SJSA1 (cell line): ENCODE measurements at places on chromosomes 12 and 14.

- DNase-seq = no peak
Observed at GRCh38 chr14:26113911-26114640, 483.8 kb downstream of the NOVA1 start.

- peak; percentile 62 for DNase-seq
Observed at GRCh38 chr12:24948420-24948756, 513 bp downstream of the BCAT1 start.

- no peak for DNase-seq
Observed at GRCh38 chr12:14850929-14851663, 7.8 kb upstream of the ART4 start.

DNA sequence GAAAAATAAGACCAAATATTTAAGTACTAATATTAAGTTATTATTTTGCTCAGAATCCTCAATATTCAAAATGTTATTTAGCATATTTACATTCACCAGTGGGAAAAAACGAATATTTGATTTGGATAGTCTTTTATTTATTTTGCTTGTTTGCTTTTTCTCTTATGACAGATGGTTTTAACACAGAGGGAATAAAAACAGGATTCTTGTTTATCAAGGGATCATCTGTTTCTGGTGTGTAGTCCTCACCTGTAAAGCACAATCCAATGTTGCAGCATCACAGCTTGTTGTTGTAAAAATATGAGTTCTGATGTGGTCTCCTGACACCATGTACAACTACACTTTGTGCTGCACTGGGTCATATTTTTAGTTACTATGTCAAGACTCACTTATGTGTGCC is 103.9 kb downstream of the AVPR1A start:
- DNase-seq = no peak

DNA sequence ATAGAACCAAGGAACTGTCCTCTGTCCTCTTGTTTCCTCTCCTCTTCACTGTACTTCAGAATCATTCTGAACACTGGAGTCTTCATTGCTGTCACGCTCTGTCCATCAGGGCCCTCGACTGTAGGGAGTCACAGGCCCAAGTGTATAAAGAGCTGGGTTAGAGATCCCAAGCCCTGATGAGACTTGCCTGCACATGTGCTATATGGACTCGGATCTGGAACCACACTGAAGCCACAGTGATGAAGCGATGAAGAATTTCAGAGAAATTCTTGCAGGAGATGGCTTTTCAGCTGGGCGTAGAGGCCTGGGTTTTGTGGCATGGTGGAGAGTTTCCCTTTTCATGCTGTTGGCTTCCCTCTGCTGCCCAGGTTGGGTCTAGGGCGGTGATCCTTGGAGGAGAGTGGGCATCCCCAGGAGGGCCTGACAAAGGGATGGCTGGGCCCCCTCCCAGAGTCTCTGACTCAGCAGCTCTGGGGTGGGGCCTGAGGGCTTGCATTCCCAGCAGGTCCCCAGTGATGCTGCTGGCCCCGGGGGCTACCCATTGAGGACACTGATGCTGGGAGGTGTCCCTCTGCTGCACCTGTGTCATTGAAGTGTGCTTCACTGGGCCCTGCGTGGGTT is 39.6 kb upstream of the YY1 start:
- no peak for DNase-seq

DNA sequence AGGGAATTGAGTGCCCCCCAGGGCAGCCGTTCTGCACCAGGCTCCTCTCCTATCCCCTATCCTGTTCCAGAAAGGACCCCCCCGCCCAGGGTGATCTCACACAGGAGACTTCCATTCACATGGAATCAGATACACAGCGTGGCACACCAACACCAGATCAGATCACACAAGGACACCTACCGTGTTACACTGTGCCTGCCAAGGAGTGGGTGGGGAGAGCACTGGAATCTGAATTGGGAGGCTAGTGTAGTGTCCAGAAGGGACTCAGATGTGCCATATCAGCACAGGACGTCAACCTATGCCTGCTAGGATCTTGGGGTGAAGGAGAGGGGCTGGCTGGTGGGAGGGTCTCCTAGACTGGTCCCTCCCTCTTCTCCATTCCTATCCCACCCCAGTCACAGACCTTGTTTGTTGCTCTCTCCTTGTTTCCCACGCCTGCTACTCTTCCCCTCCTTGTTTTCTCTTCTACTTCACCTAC is 2.3 kb downstream of the PTMS start:
- no peak for DNase-seq

- DNase-seq = no peak
Observed at GRCh38 chr12:85059594-85059993, 23.4 kb downstream of the LRRIQ1 start.

DNA sequence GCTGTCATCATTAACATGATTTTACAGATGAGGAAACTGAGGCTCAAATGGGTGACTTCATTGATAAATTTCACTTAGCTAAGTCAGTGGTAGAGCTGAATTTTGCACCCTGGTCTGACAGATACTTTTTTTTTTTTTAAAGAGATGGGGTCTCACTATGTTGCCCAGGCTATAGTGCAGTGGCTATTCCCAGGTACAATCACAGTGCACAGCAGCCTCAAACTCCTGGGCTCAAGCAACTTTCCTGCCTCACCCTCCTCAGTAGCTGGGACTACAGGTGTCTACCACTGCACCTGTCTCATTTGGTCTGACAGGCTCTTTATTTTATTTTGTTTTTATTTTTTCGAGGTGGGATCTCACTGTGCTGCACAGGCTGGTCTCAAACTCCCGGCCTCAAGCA is 24.2 kb upstream of the CORO1C start:
- no peak for DNase-seq

DNA sequence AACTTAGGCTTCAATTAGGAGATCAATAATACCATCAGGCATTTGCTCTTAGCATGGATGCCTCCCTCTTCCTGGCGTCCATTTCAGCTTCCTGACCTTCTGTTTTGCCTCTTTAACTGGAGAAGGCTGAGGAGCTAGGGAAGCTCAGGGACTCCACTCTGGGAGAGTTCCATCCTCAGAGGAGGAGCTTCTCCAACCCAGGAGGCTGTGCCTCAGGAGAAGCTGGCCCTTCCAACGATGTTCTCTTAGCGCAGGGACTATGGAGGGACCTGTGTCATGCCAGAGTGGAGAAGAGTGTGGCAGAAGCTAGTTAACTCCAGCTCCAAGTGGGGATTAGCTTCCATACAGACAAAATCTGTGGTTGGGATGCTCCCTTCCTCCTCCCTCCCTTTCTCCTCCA is 58.0 kb downstream of the KCNA5 start:
- no peak for DNase-seq

DNA sequence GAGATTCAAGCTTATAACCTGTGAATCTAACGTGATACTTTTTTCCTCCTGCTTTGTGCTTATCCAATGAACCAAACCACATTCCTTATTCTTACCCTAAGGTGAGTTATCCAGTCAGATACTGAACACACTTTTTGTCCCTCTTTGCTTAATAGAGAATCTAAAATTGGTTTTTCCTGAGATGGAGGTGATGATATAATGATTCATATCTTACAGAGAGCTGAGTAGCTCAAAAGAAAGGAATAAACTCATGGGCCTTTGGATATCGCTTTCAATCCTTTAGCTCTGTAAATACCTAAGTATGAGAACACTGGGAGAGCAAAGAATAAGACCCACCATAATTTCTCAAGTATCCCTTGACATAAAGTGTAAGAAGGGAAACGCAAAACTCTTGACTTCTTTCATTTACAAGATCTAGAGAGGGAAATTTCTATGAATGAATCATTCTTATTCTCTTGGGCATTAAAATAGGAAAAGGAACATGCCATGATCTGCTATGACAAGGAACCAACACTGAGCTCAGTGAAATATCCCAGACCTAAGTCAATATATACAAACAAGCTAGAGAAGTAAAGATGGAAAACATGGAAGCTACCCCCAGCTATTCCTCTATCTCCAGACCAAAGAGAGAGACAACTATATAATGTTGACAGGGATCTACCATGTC is 81.8 kb upstream of the STAC3 start:
- no peak for DNase-seq

DNA sequence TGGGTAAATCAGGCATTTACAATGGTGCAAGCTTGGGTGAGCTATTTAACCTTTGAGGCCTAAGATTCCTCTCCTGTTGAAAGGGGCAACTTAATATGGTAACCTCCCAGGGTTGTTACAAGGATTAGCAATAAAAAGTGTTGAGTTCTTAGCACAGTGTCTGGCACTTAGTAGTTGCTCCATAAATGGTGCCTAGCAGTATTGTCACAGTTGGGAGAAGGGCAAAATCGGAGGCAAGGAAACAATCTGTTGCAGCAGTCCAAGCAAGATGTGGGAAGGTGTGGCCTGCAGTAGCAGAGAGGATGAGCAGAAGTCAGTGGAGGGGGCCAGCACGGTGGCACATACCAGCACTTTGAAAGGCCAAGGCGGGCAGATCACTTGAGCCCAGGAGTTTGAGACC is 7.3 kb upstream of the SP7 start:
- DNase-seq = no peak

DNA sequence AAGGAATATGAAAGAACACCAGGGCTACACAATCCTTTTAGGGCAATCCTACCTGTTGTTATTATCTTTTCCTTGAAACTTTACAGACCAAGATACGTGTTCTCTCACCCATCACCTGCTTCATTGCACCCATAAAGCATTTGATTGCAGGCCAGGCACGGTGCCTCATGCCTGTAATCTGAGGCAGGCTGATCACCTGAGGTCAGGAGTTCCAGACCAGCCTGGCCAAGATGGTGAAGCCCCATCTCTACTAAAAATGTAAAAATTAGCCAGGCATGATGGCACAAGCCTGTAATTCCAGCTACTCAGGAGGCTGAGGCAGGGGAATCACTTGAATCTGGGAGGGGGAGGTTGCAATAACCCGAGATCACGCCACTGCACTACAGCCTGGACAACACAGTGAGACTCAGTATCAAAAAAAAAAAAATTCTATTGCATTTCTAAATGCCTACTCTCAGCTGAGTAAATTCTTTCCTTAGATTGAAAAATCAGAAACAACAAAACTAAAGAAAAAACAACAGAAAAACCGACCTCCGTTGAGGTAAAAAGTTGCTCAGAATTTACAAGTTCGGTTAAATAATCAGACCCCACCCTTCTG is 183.7 kb upstream of the TMEM132C start:
- peak; percentile 2 for DNase-seq

GRCh38 chr14:31657917-31658316 is 96.7 kb downstream of the NUBPL start:
- DNase-seq = no peak

- peak; percentile 7 for DNase-seq
Observed at GRCh38 chr14:59918824-59919569, 947 bp upstream of the LRRC9 start.

DNA sequence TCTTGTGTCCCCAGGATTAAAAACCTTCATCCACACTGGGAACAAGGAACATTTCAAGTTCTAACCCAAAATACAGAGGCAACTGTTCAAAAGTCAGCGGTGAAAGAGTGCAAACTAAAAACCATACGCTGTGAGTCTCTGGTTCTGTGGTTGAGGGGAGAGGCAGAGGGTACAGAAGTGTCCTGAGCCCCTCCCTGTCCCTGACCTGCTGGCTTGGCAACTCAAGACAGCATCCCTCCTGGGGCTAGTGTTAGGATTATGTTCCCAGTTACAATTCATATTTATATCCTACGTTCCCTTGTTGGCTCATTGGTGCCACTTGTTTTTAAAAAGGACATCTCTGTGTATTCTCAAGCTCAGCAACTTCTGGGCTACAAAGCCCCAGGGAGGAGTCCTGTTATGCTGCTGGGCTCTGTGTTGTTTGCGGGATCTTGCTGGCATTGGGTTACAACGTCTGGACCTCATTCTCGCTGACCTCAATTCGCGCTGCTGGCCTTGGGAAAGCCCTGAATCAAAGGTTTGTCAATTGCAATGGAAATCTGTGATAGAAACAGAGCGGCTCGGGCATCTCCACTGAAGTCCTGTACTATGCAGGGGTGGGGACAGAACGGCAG is 420.8 kb downstream of the FUT8 start:
- DNase-seq = no peak

DNA sequence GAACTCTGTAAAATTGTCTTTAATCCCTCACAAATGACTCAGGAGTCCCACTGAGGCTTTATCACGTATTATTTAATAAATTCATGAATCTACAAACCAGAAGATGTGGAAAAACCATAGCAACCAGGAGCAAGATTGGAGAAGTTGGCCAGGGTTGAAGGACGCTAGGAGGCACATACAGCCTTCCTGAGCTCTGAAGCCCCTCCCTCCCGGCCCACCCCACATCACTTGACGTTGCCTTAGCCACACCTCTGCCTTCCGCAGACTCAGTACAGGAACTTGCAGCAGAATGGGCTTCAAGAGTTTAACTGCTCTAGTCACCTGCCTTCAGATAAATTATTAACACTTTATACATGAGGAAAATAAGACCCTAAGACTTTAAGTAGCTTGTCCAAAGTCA is 33.9 kb downstream of the SLC35F4 start:
- no peak for DNase-seq

DNA sequence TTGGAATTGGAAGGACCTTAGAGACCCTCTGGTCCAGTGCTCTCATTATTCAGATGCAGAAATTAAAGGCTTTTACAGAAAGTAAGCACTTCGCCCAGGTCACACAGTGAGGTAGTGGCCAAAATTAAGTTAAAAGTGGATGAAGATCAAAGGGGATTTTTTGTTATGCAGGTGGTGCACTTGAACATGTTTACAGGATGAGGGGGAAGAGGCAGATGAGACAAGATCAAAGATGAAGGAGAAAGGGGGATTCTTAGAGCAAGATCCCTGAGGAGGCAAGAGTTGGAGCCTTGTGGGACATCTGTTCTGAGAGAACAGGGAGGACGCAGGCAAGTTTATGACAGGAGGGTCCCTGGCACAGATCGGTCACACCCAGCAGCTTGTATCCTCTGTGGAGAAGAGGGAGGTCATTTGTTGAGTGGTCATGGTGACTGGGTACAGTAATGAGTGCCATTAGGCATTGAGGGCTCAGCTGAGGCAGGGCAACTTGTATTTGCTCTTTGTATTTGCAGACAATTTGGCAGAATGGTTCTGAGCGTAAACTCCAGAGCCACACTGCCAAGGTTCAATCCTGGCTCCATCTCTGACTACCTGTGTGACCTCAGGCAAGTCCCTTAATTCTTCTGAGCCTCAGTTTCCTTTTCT is 84.0 kb downstream of the BORCS5 start:
- no peak for DNase-seq

DNA sequence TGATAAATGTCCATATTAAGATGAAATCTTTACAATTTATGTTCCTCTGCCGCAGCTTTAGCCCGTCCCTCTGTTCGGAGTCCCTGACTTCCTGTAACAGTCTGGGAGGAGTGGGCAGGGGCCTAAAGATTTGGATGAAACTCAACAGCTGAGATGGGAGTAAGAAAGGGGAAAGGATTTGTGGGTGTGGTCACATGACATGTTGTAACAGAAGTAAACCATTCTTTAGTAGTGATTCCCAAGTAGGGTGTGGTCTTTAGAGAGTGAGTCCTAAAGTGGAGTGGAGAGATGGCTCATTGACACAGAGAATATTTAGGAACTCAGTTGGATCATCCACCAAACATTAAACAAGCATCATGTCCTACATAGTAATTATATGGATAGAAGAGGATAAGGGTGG is 12.9 kb downstream of the TMEM117 start:
- DNase-seq = no peak

DNA sequence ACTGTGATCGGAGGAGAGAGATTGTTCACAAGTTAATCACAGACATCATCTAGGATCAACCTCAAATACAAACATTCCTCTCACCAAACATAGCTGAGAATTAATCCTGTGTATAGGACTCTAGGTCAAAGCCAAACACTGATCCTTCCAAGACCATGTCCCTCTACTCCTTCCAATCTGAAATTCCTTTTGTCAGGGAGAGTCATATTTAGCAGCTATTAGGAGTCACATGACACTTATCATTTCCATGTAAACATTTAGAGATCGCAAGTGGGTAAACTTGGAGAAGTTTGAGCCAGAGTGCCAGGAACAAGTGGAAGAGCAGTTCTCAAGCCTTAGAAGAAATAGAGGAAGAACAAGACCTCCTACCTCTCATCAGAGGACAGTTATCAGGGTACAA is 13.5 kb downstream of the OR2AP1 start:
- DNase-seq = no peak
